ENCODE measurements at places on chromosomes 6 and 20.

GRCh38 chr6:160356074-160356744, 8.0 kb downstream of the SLC22A3 start:
- no peak for DNase-seq

GRCh38 chr6:12065321-12066140, 53.4 kb downstream of the HIVEP1 start:
- no peak for DNase-seq

- no peak for DNase-seq
These were observed 115.2 kb downstream of the DLL1 start for GRCh38 chr6:170175644-170176135.

DNA sequence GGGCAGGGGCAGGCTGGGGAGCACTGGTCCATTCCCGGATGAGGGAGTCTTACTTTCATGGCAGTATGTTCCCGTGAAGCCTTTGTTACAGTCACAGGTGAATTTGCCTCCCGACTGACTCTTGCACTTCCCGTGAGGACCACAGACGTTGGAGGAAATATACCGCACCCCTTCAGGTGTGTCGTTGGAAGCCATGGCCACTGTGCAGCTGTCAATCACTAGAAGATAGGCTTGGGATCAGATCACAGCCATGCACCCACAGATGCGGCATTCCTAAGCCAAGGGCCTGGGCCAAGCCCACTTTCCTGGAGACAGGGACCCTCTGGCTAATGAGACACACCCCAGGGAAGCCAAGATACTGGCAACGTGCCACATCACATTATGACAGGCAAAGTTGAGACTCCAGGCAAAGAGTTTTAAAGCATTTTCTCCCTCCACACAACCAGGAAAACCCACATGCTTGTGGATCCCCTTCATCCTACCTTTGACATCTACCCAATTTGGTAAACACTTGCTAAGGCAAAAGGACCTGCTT, 26.8 kb downstream of the JAG1 start:
- DNase-seq = no peak

DNA sequence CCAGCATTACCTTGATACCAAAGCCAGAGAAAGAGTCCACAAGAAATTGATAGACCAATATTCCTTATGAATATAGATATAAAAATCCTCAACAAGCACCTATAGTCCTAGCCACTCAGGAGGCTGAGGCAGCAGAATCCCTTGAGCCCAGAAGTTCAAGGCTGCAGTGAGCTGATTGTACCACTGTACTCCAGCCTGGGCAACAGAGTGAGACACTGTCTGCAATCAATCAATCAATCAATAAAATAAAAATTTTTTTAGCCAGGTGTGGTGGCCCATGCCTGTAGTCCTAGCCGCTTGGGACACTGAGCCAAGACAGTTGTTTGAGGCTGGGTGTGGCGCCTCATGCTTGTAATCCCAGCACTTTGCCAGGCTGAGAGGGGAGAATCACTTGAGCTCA, 18.9 kb upstream of the SMIM29 start:
- no peak for DNase-seq

DNA sequence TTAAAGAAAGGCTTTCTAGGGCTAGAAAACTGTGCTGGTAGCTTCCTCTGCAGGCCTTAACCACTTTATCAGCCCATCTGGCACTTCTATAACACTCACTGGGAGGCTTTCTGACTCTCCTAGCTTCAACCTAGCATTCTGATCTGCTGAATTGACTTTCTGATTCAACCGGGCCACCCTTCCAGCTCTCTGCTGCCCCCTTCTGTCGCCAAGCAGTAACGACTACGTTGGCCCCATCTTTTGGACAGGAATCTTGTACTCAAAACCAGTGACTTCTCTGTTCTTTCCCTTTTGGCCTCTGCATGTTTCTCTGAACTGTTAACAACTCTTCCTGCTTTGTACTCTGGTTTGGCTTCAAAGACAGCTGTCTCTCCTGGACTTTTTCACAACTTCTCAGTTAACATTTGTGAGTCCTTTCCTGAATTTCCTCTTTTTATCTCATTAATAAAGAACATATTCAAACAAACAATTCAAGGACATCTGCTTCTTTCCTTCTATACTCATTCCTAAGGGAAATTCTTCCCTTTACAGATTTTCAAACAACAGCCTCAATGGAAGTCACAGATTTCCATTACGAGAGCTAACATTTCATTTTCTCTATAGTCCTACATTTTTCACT, 43.9 kb upstream of the FAM135A start:
- peak; percentile 49 for DNase-seq

- DNase-seq = no peak
These were observed 1.0 kb downstream of the JARID2 start for GRCh38 chr6:15246666-15247499.

- no peak for DNase-seq
These were observed at the start of gene METTL24 for GRCh38 chr6:110357664-110358552. Gene METTL24, minus strand, starts transcription at chr6:110358349. Its CDS starts 77 bp downstream, at chr6:110358272.

DNA sequence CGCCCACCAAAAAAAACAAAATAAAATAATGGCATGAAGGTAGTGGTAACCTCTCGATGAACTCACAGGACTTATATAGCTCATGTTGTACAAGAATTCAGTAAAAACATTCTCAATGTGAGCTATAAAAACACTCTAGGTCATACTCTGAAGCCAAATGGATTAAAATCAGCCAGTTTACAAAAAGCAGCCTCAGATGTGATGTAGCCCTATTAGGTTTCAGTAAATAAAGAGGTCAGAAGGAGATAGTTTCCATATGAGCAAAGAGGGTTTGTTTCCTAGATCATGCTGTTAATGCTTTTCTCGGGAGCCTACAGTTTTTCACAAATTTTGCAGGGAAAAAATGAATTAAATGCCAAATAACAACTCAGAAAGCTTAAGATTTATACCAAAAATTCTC, 319.5 kb upstream of the HSF2 start:
- DNase-seq = no peak

DNA sequence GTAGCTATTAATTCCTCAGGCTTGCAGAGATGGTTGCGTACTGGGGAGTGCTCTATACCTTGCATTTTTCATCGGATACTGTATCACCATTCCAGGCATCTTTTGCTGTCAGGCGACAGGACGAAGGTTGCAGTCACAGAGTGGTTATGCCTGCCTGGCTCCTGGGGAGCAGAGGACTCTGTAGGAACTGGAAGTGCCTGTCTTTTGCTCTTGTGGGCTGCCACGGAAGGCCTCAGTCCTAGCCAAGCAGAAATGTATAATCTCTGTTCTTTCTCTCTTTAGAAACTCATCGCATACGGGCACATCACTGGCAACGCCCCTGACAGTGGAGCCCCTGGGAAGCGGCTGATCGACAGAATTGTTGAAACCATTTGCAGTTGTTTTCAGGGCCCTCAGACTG, 29.5 kb downstream of the ARFGEF2 start:
- DNase-seq = no peak

GRCh38 chr6:106197441-106197840, 111.3 kb downstream of the PRDM1 start:
- no peak for DNase-seq

GRCh38 chr6:139429580-139430145, 55.2 kb upstream of the CITED2 start:
- DNase-seq = no peak

DNA sequence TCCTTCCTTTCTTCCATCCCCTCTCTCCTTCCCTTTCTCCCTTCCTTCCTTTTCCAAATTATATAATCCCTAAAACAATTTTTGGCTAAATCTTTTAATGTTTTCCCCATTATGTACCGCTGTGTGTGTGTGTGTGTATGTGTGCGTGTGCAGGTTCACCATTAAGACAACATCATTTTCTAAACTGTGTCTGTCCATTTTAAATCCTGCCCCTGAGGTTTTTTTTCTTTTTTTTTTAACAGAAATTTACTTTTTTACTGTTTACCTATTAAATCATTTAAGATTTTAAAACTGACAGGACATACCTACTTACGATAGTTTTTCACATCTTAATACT, 366.3 kb upstream of the EPHA7 start:
- DNase-seq = no peak

- no peak for DNase-seq
These were observed 102.1 kb upstream of the CEP162 start for GRCh38 chr6:84329516-84329915.

- DNase-seq = peak; percentile 36
These were observed 332.3 kb downstream of the BCKDHB start for GRCh38 chr6:80438772-80439171.

DNA sequence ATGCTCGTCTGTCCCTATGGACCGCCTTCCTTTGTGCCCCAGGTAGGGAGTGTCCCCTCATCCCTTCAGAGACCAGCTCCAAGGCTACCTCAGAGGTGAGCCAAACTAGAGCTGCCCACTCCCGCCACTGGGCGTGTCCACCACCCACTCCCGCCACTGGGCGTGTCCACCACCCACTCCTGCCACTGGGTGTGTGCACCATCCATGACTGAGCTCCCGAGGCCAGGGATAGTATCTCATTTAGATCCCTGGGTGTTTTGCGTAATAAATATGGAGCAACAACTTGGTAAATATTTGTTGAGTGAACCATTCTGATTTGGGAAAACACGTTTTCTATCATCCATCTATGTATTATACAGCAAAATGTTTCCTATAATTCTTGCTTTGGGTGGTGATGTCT, 68.8 kb downstream of the ZBTB2 start:
- DNase-seq = no peak

DNA sequence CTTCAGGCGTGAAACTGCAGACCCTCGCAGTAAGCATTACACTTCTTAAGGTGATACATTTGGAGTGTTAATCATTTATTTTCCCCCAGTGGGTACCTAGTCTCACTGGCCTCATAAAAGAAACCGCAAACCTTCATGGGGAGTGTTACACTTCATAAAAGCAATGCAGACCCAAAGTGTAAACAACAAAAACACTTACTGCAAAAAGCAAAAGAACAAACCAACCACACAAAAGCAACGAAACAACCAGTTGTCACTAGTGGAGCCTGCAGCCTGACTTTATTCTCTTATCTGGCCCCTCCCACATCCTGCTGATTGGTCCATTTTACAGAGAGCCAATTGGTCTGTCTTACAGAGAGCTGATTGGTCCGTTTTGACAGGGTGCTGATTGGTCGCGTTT, 23.8 kb downstream of the LY86 start:
- no peak for DNase-seq

DNA sequence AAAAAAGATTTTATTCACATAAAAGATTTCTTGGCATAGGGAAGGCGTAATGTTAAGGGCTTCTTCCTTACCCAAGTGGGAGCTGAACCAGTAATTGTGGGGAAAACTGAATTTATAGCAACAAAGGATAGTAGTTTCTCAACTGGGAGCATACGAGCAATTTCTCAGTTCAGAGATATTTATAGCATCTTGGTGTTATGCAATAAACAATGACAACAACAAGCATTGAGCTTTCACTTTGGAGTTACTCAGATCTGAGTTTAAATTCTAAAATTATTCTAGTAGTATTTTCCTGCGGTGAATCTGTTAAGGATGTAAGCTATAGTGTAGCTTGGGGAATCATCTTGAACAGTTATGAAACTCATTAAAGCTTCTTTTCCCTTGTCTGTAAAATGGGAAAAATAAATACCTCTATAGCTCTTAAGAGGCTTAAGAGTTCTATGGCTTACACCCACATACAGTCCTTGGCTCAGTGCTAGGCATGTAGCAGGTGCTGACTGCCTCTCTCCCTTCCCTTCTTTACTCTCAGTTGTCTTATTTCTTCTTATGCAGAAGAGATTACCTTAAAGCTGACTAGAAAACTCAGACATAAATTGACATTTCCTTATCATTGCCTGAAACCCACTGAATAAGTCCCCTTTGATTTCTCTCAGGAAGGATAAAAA, 58.8 kb downstream of the SAMD5 start:
- no peak for DNase-seq

GRCh38 chr20:49030954-49031619, 15.0 kb upstream of the CSE1L start:
- DNase-seq = no peak

DNA sequence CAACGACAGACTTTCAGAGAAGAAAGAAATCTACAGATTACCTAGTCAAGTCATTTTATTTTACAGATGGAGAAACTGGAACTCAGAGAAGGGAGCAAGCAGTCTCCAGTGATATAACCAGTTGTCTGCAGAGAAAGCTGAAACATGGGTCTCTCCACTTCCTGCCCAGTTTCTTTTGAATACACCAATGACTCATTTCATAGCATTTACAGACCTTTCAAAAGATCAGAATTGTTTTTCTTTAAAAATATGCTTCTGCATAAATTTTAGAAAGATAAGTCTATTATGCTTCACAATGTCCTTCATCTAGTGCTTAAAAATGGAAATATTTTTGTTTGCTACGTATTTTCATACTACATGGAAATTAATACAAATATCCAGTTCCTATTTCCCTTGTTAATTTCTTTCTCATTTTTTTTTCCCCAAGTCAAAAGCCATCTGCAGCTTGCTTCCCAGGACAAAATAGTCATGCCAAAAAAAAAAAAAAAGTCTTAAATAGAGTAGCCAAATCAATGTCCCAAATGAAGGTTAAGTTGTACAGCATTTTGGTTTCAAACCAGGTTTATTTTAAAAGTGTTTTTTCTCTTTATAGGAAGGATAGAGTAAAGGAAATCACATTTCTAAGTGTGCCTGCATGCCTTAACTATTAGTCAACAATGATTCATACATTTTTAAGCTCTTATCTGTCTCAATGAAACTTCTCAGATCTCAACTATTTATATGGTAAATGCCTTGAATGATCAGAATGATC, 36.9 kb downstream of the ARHGAP18 start:
- peak; percentile 54 for DNase-seq

DNA sequence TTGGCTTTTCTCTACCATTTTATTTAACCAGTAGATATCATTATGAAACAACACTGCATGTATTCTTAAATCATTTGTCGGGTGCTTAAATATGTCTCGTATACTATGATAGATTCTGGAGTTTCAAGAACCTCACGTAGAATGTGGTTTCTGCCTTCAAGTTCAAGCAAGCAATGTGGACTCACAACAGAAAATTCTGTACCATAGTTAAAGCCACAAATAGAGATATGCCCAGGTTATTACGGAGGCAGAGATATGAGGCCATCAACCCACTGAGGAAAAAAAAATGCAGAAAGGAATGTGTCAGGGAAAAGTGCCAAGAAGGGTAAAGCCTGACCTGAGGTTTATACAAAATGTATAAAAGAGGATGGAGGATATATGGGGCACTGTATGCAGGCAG, 109.9 kb downstream of the GFRAL start:
- no peak for DNase-seq

DNA sequence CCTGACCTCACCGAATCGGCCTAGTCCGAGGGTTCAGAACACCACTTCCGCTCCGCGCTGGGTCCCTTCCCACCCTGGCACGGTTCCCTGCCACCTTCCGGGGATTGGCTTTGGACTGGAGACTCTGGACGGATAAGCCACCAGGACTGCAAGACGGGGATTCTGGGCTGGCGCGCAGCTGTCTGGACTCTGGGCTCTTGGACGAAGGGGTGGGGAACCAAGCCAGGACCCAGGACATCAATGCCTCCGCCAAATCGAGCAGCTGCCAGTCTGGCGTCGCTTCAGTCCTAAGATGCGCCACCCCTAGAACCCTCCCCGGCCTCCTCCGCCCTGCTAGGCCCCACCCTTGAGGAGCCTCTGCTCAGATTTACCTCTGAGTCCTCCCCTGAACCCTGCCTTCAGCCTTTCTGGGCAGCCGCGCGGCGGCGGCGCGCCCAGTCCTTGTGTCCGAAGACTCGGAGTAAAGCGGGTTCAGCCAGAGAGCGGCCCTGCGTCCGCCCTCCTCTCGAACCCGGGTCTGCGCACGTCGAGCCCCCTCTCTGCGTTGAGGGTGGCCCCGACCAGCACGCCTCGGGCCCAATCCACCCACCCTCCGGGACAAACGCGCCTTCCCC, 1.2 kb downstream of the KCNK17 start:
- no peak for DNase-seq

GRCh38 chr6:78561015-78561414, 306.3 kb upstream of the IRAK1BP1 start:
- no peak for DNase-seq

- no peak for DNase-seq
These were observed 868.9 kb downstream of the PHF3 start for GRCh38 chr6:64504503-64504902.

Measured in HTR-8/SVneo (cell line).